ENCODE measurements at places on chromosomes 1 and 21. TPM values are rescaled to one million over a fixed set of nuclear protein-coding genes. Genes with fewer than 3 reads are reported as not detected.

The CDCA8 gene
- total RNA-seq = 5.7 TPM

The PYHIN1 gene
- not detected for total RNA-seq

The NEGR1 gene
- under 0.01 TPM for total RNA-seq

The TRIM46 gene
- 1.2 TPM for total RNA-seq

The FALEC gene
- not detected for total RNA-seq

The CDC20 gene
- total RNA-seq = 27.5 TPM

The PTGER3 gene
- total RNA-seq = under 0.01 TPM

The PKP1 gene
- total RNA-seq = under 0.01 TPM

The CRNN gene
- not detected for total RNA-seq

The CD53 gene
- total RNA-seq = not detected

The KIRREL1 gene
- 14.9 TPM for total RNA-seq

The ASPM gene
- 3.0 TPM for total RNA-seq

The AUNIP gene
- total RNA-seq = 0.60 TPM

The FCGR2B gene
- not detected for total RNA-seq

The RGS13 gene
- not detected for total RNA-seq

The FAAH gene
- total RNA-seq = 1.6 TPM

The ATP5PF gene
- 40.3 TPM for total RNA-seq

The PDZK1 gene
- total RNA-seq = not detected

The KRTAP21-2 gene
- total RNA-seq = not detected

The FCRLA gene
- not detected for total RNA-seq

The MORN1 gene
- total RNA-seq = 3.3 TPM

The RAB3GAP2 gene
- total RNA-seq = 23.8 TPM

The TNNI3K gene
- total RNA-seq = 0.22 TPM

The TLR5 gene
- total RNA-seq = under 0.01 TPM

The IQCC gene
- total RNA-seq = 0.79 TPM

The CPT2 gene
- 8.7 TPM for total RNA-seq

The AMY2A gene
- not detected for total RNA-seq

The KCNA2 gene
- total RNA-seq = not detected

The CATSPER4 gene
- total RNA-seq = not detected

The EXO5 gene
- total RNA-seq = 6.0 TPM

The KCNK2 gene
- under 0.01 TPM for total RNA-seq

The SLAMF9 gene
- total RNA-seq = not detected

The OR13G1 gene
- not detected for total RNA-seq
